CD4-positive, CD25-positive, alpha-beta regulatory T cell (primary cell): ENCODE measurements at places on chromosomes 11 and 22.

DNA sequence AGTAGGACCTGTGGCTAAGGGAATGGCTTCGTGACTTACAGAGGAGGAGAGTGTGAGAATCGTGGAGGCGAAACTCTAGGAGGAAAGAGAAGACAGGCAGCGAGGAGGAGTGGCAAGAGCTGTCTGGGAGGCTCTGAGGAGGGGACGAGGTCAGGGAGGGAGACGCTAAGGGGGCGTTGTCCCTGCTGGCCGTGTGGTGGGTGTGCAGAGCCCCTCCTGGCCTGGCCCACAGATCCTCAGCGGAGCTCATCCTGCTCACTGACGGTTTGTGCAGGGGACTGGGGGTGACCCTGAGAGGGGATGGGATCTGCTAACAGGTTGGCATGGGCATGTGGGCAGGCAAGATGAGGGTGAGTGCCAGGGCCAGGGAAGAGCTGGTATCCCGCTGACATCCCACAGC is 56.5 kb upstream of the PRR5 start:
- DNase-seq = no peak

DNA sequence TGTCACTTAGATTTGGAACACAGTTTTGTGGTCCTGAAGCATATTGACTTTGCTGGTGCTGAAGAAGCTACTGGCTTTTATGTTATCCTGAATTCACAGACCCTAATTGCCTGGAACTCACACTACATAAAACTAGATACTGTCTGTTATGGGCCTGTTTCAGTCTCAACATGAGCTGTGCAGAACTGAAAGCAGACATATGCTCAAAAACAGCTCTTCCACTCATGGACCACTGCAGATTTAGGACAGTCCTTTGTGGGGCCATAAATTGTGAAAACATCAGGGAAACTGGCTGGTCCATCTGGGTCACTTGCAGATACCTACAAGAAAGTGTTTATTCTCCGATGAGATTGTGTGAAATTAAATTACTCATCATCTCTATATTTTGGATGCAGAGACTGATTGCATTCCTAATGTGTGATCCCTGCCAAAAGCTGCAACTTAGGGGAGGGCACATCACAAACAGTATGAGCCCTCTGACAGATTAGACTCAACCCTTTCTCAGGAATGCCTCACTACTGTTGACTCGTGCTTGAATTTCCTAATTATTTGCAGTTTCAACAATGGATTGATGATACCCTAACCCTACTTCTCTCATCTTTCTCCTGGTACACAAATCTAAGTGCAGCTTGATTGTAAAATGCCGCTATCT is 10.2 kb upstream of the CLNS1A start:
- no peak for DNase-seq

- DNase-seq = no peak
Observed at GRCh38 chr22:29917052-29917902, 34.3 kb downstream of the MTMR3 start.

GRCh38 chr11:75236062-75236461 is 4.5 kb upstream of the TPBGL start:
- DNase-seq = no peak

DNA sequence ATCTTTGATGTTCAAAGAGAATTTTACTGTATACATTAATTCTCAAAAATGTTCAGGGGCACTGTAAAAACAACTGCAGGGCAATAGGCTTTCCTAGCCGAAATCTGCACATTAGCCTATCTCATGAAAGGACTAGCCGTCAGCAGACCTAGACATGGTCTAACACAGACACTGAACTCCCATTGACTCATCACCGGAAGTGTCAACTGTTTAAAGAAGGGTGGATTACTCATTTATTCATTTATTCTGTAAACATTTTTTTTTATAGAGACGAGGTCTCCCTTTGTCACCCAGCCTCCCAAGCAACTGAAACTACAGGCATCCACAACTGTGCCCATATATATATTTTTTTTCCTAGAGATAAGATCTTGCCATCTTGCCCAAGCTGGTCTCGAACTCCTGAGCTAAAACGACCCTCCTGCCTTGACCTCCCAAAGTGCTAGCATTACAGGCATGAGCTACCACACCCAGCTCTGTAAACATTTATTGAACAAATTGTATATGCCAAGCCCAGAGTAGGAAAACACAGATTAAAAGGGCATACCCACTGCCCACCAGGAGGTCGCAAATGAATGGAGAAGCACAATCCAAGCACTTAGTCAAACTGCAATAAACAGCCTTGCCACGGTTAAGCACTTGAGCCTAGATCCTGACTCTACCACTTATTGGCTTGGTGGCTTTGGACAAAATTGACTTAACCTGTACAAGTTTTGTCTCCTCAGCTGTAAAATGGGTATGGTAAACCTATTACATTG is 26.6 kb downstream of the RAB30 start:
- DNase-seq = no peak

DNA sequence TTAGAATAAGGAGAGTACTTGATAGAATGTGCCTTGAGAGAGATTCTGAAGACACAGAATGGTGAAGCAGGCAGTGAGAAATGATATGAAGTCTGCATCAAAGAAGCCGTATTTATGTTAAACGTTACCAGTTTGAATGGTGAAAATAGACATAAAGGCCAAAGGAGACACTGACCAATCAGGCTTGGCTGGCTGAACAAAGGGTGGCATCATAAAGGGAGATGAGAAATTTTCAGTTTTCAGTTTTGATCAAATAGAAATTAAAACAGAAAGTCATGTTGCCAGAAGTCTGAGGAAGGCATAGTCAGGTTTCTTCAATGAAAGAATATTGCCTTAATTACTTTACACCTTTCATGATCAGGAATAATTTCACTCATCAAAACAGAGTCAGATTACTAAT is 6.6 kb downstream of the OR51F1 start:
- DNase-seq = no peak

DNA sequence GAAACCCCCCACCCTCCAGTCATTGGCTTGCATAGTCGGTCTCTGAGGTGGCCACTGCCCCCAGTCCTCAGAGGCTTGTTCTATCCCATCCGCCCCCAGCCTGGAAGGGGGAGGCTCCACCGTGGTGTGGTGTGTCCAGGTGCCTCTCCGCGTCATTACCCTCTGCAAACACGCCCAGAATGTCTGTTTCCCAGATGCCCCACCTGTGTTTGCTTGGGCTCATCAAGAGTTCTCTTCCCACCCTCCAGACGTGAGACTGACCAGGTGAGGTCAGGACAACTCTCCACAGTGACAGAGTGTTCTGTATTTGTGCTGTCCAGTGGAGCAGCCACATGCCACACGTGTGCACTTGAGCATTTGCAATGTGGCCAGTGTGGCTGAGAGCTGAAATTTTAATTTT is 24.9 kb downstream of the LRRC10B start:
- DNase-seq = no peak

DNA sequence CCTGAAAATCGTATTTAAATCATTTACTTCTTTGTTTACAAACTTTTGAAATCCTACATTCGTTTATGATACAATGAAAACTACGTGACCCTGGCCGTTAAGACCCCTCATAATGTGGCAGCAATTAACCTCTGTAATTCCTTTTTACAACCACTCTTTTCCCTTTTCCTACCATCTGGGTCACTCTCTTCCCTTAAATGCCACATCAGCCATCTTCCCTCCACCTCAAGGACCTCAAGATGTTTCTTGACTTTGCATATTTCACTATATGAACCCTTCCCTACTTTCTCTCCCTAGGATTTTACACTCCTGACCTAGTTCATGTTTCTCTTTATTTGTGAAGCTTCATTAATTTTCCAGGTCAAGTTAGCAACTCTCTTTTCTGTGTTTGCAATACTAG is 26.8 kb downstream of the OR2AG2 start:
- DNase-seq = no peak

GRCh38 chr11:116771935-116772334 is 852 bp downstream of the BUD13 start:
- DNase-seq = no peak

DNA sequence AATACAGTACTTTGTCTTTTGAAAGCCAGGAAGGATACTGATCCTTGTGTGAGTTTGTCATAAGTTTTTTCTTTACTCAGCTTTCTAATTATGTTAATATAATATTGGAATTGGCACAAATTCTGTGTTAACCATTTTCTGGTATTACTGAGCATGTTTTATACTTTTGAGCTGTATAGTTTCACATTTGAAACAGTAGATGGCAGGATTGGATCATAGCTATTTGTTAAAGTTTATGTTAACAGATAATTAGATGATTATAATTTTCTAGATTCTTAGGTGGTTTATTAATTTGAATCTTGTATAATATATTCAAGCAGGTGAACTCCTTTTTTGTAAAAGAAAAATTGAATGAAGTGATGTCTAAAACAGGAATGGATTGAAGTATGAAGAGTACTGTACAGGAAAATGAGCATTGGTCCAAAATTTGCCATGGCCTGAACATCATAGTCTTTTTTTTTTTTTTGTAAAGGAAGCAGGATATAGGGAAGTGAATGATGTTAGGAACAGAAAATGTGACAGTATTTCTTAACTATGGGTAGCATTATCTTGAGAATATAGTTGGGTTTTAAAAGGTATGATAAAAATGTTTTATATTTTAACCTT is 102.0 kb downstream of the CYP2R1 start:
- DNase-seq = peak; percentile 39

- no peak for DNase-seq
Observed at GRCh38 chr11:1938343-1939005, 8.7 kb upstream of the MRPL23 start.

DNA sequence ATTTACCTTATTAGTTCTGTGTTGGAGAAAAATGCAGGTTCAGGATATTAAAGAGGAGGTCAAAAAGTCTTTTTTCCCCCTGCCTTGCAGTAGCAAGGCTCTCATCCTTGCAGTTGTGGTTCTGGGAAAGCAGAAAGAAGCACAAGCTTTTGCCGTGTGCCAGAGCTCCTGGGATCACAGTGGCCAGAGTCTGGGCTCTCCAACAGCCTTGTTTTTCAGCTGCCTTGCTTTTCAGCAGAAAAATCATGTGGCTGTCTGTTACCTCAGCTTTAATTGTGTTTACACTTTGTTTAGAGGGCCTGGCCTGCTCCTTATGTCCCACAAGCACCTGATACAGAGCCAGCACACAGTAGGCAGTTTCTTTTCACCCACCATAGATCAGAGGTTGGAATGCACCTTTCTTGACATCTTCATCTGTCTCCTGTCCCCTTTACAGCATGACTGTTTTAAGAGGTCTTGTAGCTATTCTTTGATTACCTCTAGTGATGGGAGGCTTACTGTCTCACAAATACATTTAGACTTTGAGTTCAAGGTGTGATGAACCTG is 67.5 kb downstream of the TEAD1 start:
- DNase-seq = no peak

GRCh38 chr11:19410032-19410431 is 169.3 kb upstream of the E2F8 start:
- DNase-seq = no peak

GRCh38 chr11:111455291-111456085 is 56.7 kb downstream of the BTG4 start:
- DNase-seq = no peak

DNA sequence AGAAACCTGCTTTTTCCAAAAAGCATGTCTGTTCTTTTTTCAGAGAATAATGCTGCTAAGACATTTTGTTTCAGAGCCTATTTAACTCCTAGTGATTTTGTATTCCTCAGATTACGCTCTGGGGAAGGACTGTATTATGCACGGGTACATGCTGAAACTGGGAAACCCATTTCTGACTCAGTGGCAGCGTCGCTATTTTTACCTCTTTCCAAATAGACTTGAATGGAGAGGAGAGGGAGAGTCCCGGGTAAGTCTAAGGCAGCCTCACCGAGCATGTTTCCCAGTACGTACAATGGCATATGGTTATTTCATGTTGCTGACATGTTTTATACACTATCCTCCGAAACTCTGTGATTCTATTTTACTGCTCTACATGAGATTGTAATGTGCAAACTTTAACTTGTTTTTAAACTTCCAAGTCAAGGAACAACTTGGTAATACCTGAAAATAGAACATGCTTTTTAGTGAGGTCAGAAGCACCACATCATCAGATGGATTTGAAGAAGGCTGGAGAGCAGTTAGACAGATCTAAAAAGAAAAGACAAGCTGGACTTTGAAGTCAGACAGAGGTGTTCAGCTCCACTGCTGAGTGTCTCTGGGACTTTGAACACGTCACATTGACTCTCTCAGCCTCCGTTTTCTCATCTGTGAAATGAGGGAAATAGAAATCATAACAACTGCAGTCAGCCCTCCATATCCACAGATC is 23.7 kb upstream of the MYO18B start:
- no peak for DNase-seq

- no peak for DNase-seq
Observed at GRCh38 chr11:69818231-69818602, 999 bp downstream of the FGF3 start.

GRCh38 chr11:119673759-119674336 is 55.2 kb downstream of the NECTIN1 start:
- peak; percentile 14 for DNase-seq

DNA sequence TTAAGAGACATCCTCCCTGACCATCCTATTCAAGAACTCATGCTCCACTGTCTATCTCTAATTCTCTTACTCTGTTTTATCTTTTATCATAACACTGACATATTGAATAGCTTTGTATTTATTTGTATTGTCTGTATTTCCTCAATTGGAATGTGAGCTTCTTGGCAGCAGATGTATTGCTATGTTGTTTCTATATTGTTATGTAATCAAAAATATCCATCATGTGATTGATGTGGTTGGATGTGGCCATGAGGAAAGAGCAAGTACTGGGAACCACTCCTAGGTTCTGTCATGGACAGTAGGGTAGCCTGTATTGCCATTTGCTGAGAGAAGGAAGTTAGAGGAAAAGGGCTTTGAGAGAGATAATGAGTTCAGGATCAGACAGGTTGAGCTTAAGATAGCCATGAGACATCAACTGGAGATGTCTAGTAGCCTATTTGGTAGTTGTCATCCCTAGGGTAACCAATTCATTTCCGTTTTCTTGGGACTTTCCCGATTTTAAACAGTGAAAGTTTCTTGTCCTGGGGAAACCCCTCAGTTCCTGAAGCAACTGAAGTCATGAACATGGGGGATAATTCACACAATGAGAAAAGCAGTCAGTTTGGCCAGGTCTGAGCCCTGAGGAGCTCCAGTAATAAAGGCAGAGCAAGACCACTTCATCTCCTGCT is 404.5 kb downstream of the INSC start:
- no peak for DNase-seq

DNA sequence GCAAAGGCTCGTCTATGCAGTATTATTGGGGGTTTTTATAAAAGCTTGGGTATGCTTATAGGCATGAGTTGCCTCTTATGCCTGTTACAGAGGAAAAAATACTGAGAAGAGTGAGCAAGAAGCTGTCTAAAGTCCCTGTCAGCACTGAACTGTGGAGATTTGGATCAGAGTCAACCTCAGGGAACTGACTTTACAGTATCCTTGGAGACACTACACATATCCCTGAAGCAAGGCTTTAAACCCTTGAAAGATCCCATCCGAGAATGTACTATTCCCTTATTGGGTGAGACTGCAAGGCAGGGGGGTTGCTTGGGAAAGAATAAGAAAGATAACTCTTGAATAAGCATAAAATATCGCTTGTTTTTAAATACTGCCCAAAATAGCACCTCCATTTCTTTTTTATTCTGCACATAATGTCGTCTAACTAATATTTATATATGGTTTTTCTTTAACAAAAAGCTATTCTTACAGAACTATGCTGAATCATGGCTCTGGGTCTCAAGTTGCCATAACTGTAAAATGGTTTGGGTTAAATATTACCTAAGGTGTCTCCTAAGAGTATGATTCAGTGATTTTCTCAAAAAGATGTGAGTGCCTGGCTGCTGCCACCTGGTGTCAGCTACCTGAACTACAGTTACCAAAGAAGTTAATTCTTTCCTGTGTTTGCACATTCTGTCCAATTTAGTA is 1062.8 kb downstream of the DLG2 start:
- DNase-seq = peak; percentile 42

- DNase-seq = no peak
Observed at GRCh38 chr11:111137846-111138245, 107.7 kb upstream of the POU2AF2 start.
